ENCODE measurements at places on chromosomes 13 and 19. TPM values are rescaled to one million over a fixed set of nuclear protein-coding genes. Genes with fewer than 3 reads are reported as not detected.

- DNase-seq: no peak
Observed at GRCh38 chr13:59663707-59664106, 500.0 kb downstream of the DIAPH3 start.

GRCh38 chr13:102103469-102103868 lies 298.4 kb downstream of the FGF14 start:
- DNase-seq: no peak

- DNase-seq: no peak
Observed at GRCh38 chr13:52091473-52091872, 37.4 kb downstream of the NEK5 start.

DNA sequence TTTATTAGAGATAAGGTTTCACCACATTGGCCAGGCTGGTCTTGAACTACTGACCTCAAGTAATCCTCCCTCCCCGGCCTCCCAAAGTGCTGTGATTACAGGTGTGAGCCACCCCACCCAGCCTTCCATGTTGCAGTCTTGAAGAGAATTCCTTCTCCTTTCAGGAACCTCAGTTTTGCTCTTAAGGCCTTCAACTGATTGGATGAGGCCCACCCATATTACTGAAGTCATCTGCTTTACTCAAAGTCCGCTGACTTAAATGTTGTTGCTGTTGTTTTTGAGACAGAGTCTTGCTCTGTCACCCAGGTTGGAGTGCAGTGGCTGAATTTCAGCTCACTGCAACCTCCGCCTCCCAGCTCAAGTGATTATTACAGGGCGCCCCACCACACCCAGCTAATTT lies 33.5 kb downstream of the RASL11A start:
- DNase-seq: no peak

DNA sequence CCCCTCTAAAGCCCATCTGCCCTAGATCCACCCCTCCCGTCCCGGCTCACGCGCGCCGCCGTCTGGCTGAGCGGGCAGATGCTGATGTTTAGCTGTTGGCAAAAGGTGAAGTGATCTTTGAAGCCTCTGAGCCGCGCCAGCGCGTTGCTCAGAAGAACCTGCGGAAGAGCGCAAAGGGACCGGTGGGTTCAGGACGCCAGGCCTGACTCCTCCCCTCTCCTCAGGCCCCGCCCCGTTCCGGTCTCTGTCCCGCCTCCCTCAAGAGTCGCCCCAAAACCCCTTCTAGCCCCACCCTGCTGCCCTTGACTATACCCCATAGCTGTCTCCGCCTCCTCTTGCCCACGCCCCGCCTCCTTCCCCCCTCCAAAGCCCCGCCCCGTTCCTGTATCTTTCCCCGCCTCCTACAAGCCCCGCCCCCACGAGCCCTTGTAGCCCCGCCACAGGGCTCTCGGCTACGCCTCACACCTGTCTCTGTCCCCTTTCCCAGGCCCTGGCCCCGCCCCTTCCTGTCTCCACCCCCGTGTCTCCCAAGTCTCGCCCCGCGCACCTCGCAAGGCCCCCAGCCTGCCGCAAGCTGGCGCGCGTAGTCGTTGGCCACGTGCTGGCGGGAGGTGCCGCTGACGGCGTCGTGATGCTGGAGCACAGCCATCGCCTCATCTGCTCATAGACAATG lies 9.5 kb downstream of the MAN2B1 start:
- DNase-seq: no peak

GRCh38 chr19:19459073-19459472 lies 53.6 kb downstream of the GATAD2A start:
- no peak for DNase-seq

GRCh38 chr19:35715355-35715809 lies 2.4 kb upstream of the KMT2B start:
- no peak for DNase-seq

DNA sequence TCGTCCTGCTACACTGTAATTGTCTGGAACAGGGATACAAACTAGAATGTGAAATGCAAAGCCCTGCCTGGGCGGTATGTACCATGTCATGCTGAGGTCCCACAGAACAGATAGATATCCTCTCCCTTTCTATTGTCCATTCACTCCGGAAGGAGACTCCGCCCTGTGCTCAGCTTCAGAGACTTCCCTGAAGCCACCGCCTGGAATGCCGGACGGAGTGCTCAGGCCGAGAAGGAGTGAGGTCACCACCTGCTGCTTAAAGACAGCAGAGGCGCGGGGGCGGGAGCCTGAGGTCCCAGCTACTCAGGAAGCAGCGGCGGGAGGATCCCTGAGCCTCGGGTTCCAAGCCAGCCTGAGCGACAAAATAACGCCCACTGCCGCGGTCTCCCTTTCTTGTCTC lies 890 bp upstream of the ZNF611 start:
- DNase-seq: peak; percentile 28

- DNase-seq: no peak
Observed at GRCh38 chr13:63041640-63042414, 1626.2 kb upstream of the PCDH20 start.

DNA sequence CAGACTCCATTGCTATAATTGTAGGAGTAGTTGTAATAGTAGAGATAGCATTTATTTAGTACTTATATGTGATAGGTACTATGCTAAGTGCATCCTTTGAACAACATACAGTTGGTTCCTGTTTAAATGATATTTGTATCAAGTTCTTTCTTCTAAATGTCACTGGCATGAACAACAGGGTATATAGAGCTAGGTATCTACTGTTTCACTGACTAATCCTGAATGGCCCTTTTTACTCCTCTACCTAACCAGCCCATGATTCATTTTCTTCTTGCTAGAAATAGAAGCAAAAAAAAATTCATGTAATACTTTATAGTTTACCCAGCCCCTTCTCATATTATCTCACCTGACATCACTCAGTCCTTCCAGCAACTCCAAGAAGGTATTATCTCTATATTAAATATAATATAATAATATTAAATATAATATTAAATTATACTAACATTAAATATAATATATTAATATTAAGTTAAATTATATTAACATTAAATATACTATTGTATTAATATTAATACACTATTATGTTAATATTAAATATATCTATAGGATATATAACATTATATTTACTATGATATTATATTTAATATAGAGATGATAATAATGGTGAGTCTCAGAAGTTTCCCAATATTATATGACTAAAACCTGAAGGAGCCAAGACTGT lies 74.2 kb downstream of the FRY start:
- no peak for DNase-seq

DNA sequence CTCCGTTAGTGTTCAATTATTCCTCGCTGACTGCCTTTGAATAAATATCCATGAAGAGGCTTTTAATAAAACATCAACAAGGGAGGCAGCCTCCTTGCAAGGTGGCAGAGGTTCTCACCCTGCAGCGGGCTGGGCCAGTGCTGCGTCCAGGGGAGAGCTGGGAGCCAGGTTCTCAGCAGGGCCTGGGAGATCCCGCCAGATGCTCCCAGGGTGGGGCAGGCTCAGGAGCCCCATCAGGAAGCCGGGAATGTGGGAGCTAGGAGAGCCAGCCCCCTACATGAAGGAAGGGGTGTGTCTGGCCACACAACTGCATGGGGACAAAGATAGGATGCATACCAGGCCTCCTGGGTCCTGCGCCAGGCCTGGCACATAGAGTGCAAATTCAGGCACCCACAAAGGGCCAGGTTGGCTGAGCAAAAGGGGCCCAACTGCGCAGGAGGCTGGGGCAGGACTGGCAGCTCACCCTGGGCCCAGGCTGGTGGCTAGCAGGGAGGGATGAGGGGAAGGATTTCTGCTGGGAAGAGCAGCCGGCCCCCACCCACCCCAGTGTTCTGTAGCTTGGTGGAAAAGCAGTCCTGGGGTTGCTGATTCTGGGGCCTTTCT lies 22.8 kb downstream of the VSTM2B start:
- no peak for DNase-seq

The IL4I1 gene
- 0.64 TPM for total RNA-seq

The APOC4 gene
- total RNA-seq: not detected

The METTL21C gene
- total RNA-seq: 0.82 TPM

The NTN5 gene
- not detected for total RNA-seq

The ZNF527 gene
- 18.5 TPM for total RNA-seq

The CYP4F2 gene
- total RNA-seq: not detected

The AMER2 gene
- total RNA-seq: 113 TPM
